Fibroblast of the conjunctiva (primary cell): ENCODE measurements at places on chromosomes 2 and 18.

GRCh38 chr2:32884346-32884745, 62.4 kb upstream of the LTBP1 start:
- no peak for DNase-seq

DNA sequence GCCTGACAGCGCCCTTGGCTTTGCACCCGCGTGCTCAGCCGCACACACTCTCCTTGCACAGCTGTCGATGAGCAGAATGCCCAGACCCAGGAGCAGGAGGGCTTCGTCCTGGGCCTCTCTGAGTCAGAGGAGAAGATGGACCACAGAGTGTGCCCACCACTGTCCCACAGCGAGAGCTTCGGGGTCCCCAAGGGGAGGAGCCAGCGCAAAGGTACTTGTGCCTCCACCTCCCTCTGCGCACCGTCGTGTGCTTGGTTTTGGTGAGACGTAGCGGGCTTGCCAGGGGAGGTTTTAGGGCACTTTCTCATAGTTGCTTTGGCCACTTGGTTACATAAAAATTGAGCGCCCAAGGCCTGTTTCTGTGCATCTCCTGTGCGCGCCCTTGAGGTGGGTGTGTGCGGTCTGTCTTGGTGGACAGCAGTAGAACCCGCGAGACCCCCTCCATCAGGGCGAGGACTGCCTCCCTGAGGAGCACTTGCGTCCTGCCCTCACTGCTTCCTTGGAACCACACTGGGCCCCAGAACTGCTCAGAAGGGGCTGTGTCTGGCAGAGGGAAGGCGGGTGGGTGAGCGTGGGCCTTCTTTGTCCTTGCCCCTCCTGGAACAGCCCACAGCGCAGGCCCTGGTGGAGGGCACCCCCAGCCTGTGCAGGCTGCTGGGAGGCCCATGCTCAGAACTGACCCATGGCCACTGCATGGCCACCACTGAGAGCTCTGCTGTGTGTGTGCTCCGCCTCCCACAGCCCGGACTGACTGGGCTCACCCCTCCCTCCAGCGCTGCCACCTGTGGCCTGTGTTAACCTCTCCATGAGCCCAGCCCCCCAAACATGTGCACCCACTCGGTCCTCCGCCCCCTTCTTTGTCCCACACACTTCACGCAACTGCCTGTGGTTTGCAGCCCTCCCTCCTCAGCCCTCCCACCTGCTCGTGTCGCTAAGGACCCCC, 95.9 kb downstream of the DGKD start:
- no peak for DNase-seq

- DNase-seq, result no peak
These were observed 1.8 kb upstream of the DRC1 start for GRCh38 chr2:26399771-26400376.

- no peak for DNase-seq
These were observed 78.8 kb downstream of the ZNF804A start for GRCh38 chr2:184677171-184677570.

- DNase-seq, result no peak
These were observed 1481.6 kb upstream of the PIK3C3 start for GRCh38 chr18:40473221-40474029.

GRCh38 chr2:15010346-15010745, 377.8 kb downstream of the LRATD1 start:
- DNase-seq, result no peak

- no peak for DNase-seq
These were observed 46.3 kb downstream of the TMEM247 start for GRCh38 chr2:46525522-46526155.

DNA sequence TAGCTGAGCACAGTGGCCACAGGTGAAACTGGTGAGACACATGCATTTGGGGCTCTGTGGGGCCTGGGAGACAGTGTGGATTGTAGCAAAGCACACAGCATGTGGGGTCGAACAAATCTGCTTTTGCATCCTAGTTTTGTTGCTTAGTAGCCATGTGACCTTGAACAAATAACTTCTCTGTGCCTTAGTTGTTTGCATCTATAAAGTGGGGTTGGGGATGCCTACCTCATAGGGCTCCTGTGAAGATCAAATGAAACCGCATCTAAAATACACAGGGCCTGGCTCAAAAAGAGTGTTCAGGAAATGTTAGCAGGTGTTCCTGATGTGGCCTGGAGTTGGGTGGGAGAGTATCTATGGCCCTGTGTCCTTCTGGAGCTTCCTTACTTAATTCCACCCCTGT, 30.3 kb upstream of the CATIP start:
- DNase-seq, result no peak

- DNase-seq, result no peak
These were observed 63.2 kb downstream of the ASAP2 start for GRCh38 chr2:9269695-9270360.

DNA sequence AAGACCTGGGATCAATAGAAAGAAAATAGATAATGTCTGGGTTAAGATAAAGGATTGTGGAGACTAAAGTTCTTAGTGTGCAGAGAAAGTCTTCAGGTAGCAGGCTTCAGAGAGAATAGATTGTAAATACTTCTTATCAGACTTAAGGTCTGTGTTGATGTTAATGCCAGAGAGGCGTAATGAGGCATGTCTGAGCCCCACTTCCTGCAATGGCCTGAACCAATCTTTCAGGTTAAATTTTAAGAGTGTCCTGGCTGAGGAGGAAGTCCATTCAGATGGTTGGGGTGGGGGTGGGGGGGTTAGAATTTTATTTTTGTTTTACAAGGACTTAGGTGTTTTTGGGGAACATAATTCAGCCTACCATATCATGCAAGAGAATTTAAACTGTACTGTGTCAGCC, 129.5 kb downstream of the EVA1A start:
- no peak for DNase-seq

DNA sequence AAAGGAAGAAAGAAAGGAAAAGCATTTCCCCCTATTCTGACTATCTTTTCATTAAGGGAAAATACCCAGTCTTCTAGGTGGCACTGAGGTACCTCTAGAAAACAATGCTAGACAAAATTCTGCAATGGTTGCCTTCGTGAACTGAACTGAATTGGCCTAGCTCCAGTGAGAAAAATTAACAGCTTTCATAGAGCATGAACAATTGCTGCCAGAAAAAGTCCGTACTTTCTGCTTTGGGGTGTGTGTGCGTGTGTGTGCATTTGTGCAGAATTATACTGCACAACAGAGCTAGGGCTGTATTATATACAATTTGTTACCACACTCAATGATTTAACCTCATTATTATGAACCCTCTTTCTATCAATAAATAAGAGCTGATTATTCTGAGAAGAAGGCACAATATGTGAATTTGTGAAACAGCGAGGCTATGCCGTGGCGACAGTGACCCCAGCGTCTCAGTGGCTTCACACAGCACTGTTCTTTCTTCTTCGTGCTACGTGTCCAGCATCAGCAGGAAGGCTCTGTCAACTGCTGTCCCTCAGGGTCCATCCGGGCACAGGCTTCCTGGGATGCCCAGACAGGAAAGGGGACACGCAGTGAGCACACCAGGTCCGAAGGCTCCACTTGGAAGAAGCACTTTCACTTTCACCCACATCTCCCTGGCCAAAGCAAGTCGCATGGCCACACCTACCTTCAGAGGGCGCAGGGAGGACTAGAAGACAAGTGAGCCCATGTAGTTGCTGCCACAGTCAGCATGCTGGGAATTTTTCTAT, 47.5 kb downstream of the PTGR3 start:
- no peak for DNase-seq

GRCh38 chr2:85577386-85578242, at the start of gene VAMP8:
Gene VAMP8 (plus strand): TSS chr2:85577586. CDS start chr2:85577647, 61 bp downstream.
- DNase-seq, result no peak

DNA sequence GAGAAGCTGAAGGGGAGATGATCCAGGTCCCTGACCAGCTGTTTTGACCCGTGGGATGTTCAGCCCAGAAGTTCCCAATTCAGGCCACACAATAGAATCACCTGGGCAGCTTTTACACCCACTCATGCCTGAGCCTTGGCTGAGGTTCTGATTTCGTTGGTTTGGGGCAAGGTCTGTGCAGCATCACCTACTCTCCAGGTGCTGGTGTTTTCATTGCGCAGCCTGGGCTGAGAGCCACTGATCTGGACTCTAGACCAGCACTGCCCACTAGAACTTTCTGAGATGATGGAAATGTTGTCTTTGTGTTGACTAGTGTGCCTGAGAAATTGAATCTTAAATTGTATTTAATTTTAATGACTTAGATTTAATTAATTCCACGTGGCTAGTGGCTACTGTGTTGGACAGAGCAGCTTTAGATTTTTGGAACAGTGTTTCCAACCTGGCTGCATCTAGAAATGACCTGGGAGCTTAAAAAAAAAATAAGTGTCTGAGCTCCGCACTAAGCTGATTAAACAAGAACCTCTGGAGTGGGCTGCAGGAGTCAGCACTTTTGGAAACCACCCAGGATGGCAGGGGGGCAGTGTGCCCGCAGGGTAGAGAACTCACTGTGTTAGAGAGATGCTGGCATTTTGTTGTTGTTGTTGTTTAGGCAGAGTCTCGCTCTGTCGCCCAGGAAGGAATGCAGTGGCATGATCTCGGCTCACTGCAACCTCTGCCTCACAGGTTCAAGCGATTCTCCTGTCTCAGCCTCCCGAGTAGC, 33.7 kb downstream of the DYSF start:
- no peak for DNase-seq

DNA sequence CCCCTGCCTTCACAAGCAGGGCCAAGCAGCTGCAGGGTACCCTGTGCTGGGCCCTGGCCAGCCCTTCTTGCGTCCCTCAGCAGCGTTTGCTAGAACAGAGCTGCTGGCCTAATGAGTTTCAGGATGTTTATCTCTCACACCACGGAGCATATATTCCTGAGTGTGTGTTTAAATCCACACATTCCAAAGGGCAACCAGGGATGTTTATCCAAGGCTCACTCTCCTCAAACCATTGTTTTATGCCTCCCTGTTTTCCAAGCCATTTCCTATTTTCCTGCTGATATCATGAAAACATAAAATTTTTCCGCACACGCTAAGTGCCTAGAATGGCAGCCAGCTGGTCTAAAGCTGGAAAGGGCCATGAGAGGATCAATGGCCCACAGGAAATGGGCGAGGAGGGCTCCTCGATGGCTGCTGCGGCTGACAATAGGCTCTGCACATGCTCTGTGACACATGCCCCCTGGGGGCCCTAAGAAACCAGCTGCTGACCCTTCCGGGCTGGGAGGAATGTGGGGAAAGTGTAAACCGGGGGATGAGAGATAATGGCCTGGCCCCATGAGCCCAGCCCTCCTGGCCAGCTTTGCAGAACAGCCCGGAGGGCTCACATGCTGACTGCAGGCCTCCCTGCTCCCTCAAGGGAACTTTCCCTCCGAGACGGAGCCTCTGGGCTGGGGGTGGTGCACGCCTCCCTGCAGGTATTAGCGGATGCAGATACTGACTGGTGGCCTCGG, 194.0 kb downstream of the NDUFA10 start:
- DNase-seq, result no peak

DNA sequence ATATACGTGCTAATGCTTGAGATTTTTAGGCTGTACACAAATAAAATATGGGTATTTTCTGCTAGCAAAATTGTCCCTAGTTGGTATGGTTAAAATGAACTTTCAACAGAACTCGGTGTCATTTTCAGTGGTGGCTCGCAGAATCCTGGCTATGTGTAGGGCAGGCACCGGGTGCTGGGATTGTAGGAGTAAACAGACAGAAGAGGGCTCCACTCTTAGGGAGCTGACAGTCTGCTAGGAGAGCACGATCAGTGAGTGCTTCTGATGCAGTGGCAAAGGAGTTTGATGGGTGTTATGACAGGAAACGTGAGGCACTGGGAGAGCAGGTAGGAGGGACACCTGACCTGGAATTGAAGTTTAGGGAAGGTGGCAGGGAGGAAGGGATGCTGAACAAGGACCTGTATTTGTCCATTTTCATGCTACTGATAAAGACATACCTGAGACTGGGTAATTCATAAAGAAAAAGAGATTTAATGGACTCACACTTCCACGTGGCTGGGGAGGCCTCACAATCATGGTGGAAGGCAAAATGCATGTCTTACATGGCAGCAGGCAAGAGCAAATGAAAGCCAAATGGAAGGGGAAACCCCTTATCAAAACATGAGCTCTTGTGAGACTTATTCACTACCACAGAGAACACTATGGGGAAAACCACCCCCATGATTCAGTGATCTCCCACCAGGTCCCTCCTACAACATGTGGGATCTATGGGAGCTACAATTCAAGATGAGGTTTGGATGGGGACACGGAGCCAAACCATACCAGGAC, 105.4 kb upstream of the LCLAT1 start:
- DNase-seq, result no peak

DNA sequence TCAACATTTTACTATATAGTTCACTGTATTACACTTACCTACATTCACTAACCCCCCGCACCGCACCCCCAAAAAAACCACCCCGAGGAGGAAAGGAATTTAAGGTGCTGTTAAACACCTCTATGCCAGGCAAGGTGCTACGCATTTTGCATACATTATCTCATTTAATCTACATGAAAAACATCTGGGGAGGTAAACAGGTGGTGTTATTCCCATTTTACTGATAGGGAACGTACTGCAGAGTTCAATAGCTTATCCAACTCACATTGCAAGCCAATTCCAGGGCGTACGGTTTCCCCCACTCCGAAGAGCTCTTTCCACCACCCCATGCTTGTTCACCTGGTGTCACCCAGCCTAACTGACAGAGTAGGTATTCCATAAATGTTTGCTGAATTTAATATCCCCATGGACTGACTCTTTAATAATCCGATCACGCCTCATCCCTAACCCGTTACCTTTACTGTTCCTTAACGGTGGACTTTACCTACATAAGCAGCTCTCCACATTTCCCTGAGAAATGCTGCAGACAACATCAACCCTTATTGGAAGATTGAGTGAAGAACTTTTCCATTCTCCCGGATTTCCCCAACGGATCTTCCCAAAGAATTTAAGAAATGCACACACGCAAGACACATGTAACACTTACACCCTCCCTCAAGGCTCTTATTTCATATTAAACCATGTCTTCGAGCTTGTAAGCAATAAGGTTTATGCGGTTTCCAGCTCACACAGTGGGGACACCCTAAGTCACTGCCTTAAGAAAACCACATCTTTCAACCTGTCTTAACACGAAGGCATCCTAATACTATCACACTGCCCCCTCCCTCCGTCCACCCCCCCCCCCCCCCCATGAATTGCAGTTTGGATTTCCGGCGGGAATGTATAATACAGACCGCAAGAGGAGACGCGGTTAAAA, 1.2 kb downstream of the RAPH1 start:
- DNase-seq, result peak; percentile 50

GRCh38 chr2:215920244-215921100, 92.9 kb downstream of the MREG start:
- DNase-seq, result peak; percentile 86

DNA sequence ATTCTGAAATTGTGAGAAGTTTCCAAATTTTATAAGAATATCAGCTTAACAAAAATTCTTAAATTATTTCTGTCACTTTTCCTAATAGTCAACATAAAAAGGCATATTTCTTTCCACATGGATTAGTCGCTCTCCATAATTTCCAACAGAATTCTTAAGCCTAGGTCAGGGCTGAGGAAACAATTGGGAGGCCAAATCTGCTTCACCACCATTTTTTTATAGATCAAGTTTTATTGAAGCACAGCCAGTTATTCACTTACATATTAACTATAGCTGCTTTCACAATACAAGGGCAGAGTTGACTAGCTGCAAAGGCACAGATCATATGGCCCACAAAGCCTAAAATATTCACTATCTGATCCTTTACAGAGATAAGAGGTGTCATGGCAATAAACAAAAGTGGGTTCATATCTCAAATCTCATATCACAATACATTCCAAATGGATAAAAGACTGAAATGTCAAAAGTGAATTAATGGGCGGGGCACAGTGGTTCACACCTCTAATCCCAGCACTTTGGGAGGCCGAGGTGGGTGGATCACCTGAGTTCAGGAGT, 18.7 kb downstream of the MEMO1 start:
- no peak for DNase-seq
